Stimulated activated CD4-positive, alpha-beta T cell treated with anti-CD3 and anti-CD28 coated beads, TNF-alpha, amount 100 ng/mL, for 4 hours (primary cell): ENCODE measurements at places on chromosomes 11 and 22.

DNA sequence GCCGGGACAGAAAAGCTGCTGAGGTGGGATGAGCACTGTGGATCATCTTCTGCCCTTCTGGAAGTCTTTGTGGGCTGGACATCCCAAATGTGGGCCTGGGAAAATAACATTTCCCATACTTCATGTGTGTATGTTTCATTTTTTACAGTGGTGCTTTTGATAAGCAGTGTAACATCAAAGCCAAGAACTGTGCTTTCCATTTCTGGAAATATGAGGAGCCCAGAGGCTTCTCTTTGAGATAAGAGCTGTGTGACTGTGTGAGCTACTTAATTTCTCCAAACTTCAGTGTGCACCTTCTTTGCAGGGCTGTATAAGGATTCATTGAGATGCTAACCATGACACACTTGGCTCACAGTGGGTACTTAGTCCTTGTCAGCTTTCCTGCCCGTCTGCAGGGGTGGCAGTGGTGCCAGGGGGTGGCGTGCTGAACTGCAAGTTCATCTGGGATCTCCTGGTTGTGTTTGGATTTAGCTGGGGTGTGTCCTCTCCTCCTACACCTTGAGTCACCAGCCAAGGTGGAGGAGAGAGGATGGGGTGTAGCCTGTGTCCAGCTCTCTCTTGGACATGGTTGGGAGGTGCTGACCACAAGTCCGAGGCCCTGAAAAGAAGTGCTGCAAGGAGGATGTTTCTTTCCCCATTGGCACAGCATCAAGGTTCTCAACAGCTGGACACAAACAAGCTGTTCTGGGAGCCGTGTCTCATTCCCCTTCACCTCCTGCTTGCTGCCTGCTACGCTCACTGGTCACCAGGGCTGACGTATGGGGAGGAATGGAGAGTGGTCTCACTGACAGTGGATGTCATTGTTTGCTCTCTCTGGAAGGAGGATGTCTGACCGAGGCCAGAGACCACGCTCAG, 139.4 kb downstream of the TEAD1 start:
- no peak for DNase-seq

DNA sequence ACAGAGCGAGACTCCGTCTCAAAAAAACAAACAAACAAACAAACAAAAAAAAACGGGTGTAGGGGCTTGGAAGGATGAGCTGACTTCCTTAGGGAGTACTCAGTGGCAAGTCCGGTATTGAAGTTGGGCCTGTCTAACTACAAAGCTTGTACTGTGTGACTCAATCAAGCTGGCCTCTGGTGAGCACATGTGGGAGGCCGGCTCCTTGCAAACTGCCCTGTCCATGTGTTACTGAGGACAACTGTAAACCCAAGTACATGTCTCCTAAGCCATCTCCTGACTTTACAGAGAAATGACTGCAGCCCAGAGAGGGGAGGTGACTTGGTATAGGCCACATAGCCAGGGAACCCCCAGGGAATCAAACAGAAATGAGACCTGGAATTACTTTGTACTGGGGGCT, 11.6 kb downstream of the RIBC2 start:
- no peak for DNase-seq

- DNase-seq = no peak
Measured at GRCh38 chr22:22032099-22032905, 49.7 kb upstream of the TOP3B start.

DNA sequence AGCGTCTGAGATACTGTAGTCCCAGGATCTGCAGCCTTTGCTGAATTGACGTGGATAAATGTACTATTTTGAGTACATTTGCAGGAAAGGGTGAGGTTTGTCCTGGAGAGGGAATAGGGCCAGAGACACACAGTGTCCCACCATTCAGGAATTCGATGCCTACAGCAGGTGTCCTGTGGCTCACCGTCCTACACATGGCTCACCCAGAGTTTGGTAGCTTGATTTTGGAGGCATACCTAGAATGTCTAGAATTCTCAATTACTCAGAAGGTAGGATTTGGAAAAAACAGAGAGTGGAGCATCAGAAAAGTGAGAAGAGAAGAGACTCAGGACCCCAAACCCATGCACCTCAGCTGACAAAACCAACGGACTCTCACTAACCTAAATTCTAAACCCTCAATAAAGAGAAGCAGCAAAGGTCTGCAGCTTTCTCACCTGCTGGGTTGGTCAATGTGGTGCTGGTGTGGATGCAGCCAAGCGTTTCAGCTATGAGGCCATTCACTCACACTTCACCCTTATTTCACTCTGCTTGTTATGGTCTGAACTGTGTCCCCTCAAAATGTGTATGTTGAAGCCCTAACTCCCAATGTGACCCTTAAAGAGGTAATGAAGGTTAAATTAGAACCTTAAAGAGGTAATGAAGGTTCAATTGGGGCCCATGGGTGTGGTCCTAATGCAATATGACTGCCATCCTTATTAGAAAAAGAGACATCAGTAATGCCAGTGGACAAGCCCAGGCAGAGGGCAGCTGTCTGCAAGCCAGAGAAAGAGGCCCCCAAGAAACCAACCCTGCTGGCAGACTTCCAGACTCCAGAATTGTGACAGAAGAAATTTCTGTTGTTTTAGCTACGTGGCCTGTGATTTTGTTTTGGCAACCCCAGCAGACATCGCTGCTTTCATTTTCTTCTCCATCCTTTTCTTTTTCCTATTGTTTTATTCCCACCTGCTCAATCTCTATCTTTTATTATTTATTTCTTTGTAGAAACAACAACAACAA, 187.8 kb downstream of the SNX19 start:
- no peak for DNase-seq

DNA sequence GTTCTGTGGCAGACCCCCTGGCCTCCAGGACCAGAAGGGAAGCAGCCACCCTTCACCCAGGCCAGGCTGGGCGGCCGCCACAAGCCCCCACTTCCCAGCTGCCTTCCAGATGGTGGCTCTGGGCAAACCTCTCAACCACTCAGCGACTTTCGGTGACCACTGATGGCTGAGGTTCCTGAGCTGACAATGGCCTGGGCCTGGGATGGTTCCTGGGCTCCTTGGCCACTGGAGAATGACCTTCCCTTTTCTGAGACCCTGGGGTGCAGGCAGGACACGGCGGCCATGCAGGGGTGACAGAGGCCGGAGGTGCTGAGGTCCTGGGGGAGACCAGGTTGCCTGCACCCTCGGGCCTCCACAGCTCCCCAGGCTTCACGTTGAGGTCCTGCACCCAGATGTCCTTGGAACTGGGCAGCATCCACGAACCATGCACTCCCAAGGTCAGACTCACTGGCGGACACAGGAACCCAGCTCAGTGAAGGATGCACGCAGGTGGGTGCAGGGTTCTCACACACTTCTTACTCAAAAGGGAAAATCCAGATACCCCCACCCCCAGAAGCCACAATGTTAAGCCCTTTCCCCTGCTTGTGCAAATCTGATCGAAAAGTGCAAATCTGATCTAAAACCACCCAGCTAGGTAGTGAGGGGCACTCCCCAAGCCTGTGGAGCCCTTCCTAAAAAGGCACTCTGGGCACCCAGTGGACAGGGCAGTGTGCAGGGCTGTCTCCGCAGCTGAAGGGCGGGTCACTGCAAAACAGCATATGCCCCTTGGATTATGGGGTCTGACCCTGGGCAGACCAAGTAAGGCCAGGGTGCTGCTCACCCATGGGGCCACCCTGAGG, 13.9 kb upstream of the PHLDA2 start:
- DNase-seq = no peak

- no peak for DNase-seq
Measured at GRCh38 chr11:61357233-61357893, 4.3 kb downstream of the CYB561A3 start.

- DNase-seq = no peak
Measured at GRCh38 chr11:62865635-62866034, 15.1 kb upstream of the SLC3A2 start.

GRCh38 chr22:45029501-45029900, 19.7 kb upstream of the PHF21B start:
- no peak for DNase-seq

- no peak for DNase-seq
Measured at GRCh38 chr22:32579529-32580220, 105.1 kb downstream of the FBXO7 start.

GRCh38 chr11:17504330-17505107, 27.9 kb upstream of the ABCC8 start:
- peak; percentile 62 for DNase-seq

- no peak for DNase-seq
Measured at GRCh38 chr11:15112131-15112541, 2.6 kb upstream of the INSC start.

DNA sequence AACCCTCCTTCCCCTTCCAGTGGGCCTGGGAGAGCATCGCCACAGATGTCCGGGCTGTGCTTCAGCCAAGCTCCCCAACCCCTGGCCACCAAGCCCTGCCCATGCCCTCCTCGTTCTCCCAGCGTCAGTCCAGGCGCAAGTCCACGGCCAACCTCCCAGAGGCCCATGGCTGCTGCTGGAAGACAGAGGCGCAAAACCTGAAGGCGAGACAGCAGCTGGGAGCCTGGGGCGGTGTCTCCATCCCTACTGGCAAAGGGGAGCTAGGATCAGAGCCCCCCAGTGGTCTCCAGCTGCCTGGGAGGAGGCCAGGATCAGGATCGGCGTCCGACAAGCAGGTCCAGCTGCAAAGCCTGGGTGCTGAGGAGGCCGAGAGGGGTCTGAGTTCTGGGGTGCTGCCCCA, 1.9 kb downstream of the TSGA10IP start:
- no peak for DNase-seq

- no peak for DNase-seq
Measured at GRCh38 chr11:58805065-58805464, 39.4 kb downstream of the GLYATL2 start.

GRCh38 chr11:41497974-41498373, 38.5 kb upstream of the LRRC4C start:
- no peak for DNase-seq

GRCh38 chr11:111557425-111558111, 17.0 kb downstream of the LAYN start:
- no peak for DNase-seq

DNA sequence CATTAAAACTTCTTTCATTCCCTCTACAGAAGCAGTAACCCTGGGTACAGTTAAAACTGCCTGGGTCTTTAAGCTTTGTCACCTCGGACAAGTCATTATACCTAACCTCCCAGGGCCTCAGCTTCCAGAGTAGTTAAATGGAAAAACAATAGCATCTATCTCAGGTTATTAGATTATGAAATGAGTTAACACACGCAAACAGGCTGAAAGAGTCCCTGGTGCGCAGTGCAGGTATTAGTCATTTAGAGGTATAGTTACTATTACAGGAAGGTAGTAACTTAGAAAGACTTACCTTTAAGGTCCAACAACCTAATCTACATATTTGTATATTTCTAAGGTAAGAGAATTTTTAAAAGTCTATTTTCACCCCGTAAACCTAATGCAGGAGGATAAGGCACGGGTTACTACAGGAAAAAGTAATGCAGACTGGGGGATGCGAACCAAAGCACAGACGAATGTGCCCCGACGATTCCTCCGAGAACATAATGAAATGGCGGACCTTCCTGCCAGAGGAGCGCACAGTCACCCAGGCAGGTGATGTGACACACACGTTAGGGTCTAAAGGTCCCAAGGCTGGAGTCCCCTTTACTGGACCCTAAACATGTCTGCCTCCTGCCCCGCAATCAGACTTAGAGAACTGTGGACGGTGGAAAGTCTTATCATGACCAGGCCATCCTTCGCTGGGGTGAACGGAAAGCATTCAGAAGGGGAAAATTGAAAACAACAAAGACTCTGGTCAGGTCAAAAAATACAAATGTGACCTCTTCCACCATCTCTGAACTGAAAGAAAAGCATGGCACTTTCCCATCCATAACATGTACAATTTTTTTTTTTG, 1.3 kb downstream of the NAP1L4 start:
- DNase-seq = no peak

GRCh38 chr11:35005141-35005780, 88.8 kb downstream of the PDHX start:
- DNase-seq = no peak

- no peak for DNase-seq
Measured at GRCh38 chr22:34099278-34099677, 179.0 kb upstream of the LARGE1 start.

DNA sequence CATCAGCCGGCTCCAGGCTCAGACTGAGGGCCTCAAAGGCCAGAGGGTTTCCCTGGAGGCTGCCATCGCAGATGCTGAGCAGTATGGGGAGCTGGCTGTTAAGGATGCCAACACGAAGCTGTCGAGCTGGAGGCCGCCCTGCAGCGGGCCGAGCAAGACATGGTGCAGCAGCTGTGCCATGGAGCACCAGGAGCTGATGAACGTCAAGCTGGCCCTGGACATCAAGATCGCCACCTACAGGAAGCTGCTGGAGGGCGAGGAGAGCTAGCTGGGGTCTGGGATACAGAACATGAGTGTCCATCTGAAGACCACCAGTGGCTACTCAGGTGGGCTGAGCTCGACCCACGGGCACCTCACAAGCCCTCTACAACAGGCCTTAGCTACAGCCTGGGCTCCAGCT, 4.0 kb upstream of the SCUBE2 start:
- DNase-seq = no peak

- DNase-seq = no peak
Measured at GRCh38 chr11:134623711-134624110, 211.7 kb upstream of the B3GAT1 start.

GRCh38 chr22:49971232-49972162, 10.9 kb downstream of the PIM3 start:
- DNase-seq = peak; percentile 77
